Urinary bladder (tissue), 4 donors: ENCODE measurements at places on chromosomes 4 and X. TPM values are rescaled to one million over a fixed set of nuclear protein-coding genes. Genes with fewer than 3 reads are reported as not detected.

DNA sequence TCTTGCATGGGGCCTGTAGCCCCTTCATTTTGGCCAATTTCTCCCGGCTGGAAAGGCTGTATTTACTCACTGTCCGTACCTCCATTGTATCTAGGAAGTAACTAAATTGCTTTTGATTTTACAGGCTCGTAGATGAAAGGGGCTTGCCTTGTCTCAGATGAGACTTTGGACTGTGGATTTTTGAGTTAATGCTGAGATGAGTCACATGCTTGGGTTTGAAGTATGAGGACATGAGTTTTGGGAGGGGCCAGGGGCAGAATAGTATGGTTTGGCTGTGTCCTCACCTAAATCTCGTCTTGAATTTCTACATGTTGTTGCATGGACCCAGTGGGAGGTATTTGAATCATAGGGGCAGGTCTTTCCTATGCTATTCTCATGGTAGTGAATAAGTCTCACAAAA is 407.6 kb upstream of the NDST3 start:
- no peak for DNase-seq

DNA sequence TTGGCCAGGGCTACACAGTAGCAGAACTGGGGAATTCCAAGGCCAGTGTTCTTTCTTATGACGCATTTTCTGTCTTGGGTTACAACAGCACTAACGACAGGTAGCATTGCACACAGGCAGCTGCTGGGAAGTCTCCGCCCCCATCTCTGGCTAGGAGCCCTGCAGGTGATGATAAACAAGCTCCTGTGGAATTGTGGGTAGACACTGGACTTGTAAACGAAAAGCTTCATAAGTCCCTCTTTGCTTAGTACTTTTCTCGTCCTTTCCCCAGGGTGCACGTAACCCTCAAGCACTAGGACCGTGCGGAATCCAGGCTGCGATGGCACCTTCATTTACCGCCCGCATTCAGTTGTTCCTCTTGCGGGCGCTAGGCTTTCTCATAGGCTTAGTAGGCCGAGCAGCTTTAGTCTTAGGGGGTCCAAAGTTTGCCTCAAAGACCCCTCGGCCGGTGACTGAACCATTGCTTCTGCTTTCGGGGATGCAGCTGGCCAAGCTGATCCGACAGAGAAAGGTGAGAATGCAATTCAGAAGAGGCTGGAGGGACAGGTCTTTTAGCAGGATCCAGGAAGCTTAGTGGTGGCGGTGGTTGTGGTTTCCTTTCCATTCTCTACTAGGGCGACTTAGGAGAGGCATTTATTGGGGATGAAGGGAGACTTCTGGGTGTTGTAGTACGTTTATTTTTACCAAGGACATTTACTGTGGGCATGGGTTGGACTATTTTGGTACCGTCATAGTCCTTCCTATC is at the start of gene FAAH2:
TSS of gene FAAH2 (plus strand) at position 200 of the 745 bp plus-strand sequence. CDS start at position 320, 120 bp downstream.
- peak; percentile 7 for DNase-seq

DNA sequence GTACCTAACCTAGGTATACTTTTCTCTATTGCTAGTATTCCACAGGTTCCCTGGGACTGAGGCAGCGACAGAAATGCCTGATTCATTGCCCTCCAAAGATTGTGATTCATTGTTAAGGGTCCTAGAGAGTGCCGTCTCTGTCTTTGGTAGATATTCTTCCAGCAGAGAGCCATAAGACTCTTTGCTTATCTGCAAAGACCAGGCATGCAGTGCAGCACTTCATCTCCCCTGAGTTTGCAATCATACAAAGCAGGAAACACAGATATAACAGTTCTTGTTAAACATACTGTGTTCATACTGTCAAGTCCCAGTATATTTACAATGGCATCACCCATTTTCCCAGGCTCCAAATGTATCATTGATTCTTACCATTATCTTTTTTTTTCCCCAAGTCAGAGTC is 47.7 kb downstream of the KLF8 start:
- DNase-seq: no peak

TMEM144 gene
- 30.3 TPM for total RNA-seq

GRCh38 chr4:118936406-118936805 is 47.8 kb downstream of the SYNPO2 start:
- no peak for DNase-seq

DNA sequence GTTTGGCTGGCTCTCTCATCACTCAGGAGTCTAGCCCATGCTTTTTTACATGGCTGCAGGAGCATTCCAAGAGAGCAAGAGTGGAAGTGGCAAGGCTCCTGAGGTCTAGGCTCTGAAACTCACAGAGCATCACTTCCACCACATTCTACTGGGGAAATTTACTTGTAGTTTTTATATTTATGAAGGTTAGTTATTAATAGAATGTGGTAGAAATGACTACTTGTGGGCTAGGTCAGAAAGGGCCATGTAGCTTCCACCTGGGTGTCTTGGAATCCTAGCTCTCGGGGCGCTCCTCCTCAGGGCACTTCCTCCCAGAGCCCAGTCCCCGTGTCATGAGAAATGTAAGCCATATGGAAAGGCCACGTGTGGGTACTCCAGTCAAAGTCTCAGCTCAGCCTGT is 127.0 kb upstream of the CASK start:
- DNase-seq: no peak

DNA sequence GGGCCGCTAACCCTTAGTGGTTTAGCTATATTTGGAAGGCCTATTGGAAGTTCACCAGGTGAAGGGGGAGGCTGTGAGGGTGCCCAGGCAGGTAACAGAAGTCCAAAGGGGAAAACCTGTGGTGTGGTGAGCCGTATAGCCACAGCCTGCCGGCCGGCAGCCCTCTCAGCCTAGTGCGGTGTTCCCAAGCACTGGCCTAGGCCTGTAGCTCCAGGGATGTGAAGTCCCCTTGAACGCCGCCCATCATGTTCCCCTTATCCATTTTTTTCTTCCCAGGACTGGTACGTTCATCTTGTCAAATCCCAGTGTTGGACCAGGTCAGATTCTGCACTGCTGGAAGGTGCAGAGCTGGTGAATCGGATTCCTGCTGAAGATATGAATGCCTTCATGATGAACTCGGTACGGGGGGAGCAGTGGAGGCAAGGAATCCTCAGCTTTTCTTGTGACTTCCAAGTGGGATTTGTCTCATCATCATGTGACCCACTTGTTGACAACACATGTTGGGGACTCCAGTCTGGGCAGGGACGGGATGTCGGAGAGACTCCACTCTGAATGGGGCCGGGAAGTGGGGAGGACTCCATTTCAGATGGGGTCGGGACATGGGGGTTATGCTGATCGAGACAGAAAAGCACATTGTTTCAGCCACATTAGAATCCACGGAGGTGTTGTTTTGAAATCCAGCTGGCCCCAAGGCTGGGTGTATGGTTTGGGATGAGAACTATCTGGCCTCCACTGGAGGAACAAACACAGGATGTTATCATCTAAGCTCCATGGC is 39.2 kb upstream of the MSANTD1 start:
- no peak for DNase-seq

- DNase-seq: no peak
Observed at GRCh38 chr4:140081641-140082390, 72.2 kb downstream of the MAML3 start.

- no peak for DNase-seq
Observed at GRCh38 chr4:99507349-99507748, 3.5 kb upstream of the C4orf17 start.

DNA sequence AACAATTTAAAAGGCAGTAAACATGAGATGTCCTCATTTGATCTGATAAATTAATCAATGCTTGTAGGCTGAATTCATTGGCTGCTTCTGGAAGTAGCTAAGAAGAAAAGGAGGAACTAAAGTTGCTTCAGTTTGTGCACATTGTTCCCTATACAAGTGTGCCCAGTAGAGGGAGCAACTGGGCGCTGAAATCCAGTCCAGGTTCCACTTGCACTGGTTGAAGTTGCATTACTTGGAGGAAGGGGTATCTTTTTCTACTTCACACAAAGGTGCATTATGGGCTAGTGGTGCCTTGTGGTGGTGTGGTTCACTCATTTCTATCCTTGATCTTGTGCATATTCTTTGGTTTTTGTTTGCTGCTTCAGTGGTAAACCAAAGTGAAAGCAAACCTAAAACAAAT is 67.9 kb upstream of the SOX3 start:
- no peak for DNase-seq

GRCh38 chr4:25938787-25939186 is 24.8 kb downstream of the SMIM20 start:
- DNase-seq: no peak

GRCh38 chr4:102268355-102268754 is 76.9 kb downstream of the SLC39A8 start:
- DNase-seq: no peak

- DNase-seq: no peak
Observed at GRCh38 chrX:134202561-134202960, 34.4 kb upstream of the CCDC160 start.

MGARP gene
- total RNA-seq: 1.1 TPM

GRCh38 chrX:106404512-106404911 is 207.3 kb upstream of the RADX start:
- DNase-seq: no peak

- no peak for DNase-seq
Observed at GRCh38 chr4:138573246-138573645, 331.1 kb upstream of the SLC7A11 start.

- DNase-seq: no peak
Observed at GRCh38 chr4:97670703-97671269, 472.5 kb downstream of the STPG2 start.

GRCh38 chr4:152408514-152409327 is 127.2 kb downstream of the FBXW7 start:
- DNase-seq: no peak

LRCH2 gene
- total RNA-seq: 30.6 TPM

RASSF6 gene
- 14.8 TPM for total RNA-seq

DNA sequence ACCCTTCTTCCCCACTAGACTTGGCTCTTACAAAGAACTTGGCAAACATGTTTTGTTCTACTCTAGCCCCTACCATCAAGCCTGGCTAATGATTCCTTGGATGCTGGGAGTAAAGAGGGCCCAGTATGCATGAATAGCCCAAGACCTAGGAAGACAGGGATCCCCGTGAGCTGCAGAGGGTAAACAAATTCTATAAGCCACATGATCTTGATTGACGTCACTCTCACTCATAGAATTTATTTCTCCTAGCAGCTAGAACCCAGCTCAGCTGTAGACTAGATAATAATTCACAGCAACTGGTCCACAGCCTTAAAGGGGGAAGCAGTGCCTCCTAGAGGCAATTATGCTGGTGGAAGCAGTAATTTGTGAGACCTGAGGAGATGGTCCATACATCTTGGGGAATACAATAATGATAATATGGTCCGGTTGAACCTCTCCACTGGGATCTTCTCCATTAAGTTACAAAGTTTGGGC is 16.1 kb upstream of the USO1 start:
- no peak for DNase-seq

UGT2B11 gene
- not detected for total RNA-seq

ABCG2 gene
- total RNA-seq: 22.9 TPM

HTN1 gene
- not detected for total RNA-seq

SNCA gene
- 24.4 TPM for total RNA-seq
